ENCODE measurements at places on chromosomes 7 and 10. TPM values are rescaled to one million over a fixed set of nuclear protein-coding genes. Genes with fewer than 3 reads are reported as not detected.

Gene RSPH10B
- not detected for total RNA-seq

Gene SDK1
- total RNA-seq: 46.3 TPM

Gene FAM221A
- total RNA-seq: 8.7 TPM

Gene GTF2IRD1
- total RNA-seq: 10.3 TPM

Gene ANK3
- total RNA-seq: 24.3 TPM

Gene CHAT
- total RNA-seq: not detected

Gene MACC1
- 0.69 TPM for total RNA-seq

Gene PAPOLB
- 0.54 TPM for total RNA-seq

Gene PCLO
- 0.52 TPM for total RNA-seq

Gene ENKUR
- total RNA-seq: 0.36 TPM

DNA sequence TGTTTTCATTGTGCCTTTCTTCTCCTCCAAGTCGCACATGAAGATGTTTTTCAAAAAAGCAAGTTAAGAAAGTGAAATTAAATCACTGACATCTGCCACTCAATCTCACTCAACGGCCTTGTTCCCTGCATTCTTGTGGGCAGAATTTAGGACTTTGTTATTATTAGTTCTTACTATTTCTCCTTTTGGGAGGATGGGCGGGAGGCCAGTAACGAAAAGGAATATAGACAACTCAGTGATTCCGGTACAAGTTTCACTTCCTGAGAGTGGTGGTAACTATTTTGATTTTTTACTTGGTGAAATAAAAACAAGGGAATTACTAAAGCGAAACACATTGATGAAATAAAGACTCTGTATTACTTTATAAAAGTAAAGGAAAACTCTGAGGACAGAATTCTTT lies 231.9 kb upstream of the HABP2 start:
- H3K4me1 ChIP-seq: peaks cover 2% of the 10 kb centered on the region
- H3K4me3 ChIP-seq: no peak overlapping the region
- no peak overlapping the region for H3K27ac ChIP-seq
- no peaks in the 10 kb centered on the region for H3K27me3 ChIP-seq
- no peaks in the 10 kb centered on the region for H3K36me3 ChIP-seq

- no peak for DNase-seq
- H3K4me3 ChIP-seq: no peak overlapping the region
- H3K36me3 ChIP-seq: no peaks in the 10 kb centered on the region
These were observed 264.7 kb upstream of the YAE1 start for GRCh38 chr7:39301543-39301942.

GRCh38 chr7:21256310-21256877 lies 171.5 kb upstream of the SP4 start:
- no peak for DNase-seq
- H3K36me3 ChIP-seq: no peaks in the 10 kb centered on the region
- no peaks in the 10 kb centered on the region for H3K4me1 ChIP-seq
- no peak overlapping the region for H3K27ac ChIP-seq

DNA sequence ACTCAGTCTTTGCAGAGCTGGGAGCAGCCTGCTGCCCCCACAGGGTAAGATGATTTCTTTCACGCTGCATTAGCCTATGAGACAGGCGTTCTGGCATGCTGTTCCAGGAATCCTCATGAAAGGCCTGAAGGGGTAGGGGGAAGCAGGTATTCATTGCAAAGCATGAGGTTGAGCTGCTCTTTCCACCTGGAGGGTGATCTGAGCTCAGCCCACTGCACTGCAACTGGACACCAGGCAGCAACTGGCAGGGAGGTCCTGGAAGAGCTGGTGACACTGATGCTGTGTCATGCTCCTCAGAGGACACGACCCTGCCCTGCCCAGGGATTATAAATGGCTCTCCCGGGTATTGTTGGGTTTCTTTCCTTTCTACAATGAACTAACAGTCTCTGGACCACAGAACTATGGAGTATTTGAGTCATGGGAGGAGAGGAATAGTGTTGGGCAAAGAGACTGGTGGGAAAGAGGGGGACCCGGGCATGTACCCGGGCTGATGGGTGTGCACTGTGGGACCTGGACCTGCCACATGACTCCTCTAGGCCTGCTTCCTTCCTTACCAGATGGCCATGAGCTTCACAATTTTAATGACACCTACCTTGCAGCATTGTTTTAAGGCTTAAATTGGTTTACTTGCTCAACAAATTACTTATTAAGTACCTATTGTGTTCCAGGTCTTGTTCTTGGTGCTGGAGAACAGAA lies 24.3 kb downstream of the SLC25A28 start:
- no peaks in the 10 kb centered on the region for H3K4me1 ChIP-seq
- DNase-seq: no peak
- H3K4me3 ChIP-seq: no peak overlapping the region
- no peak overlapping the region for H3K27ac ChIP-seq

- no peaks in the 10 kb centered on the region for H3K4me1 ChIP-seq
- DNase-seq: no peak
- H3K27ac ChIP-seq: no peak overlapping the region
These were observed 19.7 kb downstream of the LIPK start for GRCh38 chr10:88725798-88726197.

GRCh38 chr7:39304668-39305405 lies 261.4 kb upstream of the YAE1 start:
- no peak for DNase-seq
- H3K36me3 ChIP-seq: no peaks in the 10 kb centered on the region

GRCh38 chr7:42740408-42740807 lies 171.5 kb downstream of the C7orf25 start:
- no peak overlapping the region for H3K27ac ChIP-seq
- peaks cover 4% of the 10 kb centered on the region for H3K4me1 ChIP-seq
- DNase-seq: no peak
- H3K4me3 ChIP-seq: no peak overlapping the region
- H3K36me3 ChIP-seq: no peaks in the 10 kb centered on the region

GRCh38 chr10:103055105-103055504 lies 137.0 kb downstream of the CNNM2 start:
- no peaks in the 10 kb centered on the region for H3K27me3 ChIP-seq
- no peaks in the 10 kb centered on the region for H3K4me1 ChIP-seq

- no peaks in the 10 kb centered on the region for H3K4me1 ChIP-seq
- no peak overlapping the region for H3K27ac ChIP-seq
- H3K4me3 ChIP-seq: no peak overlapping the region
- H3K27me3 ChIP-seq: no peaks in the 10 kb centered on the region
- H3K36me3 ChIP-seq: no peaks in the 10 kb centered on the region
- no peak for DNase-seq
These were observed 10.7 kb downstream of the EPHA1 start for GRCh38 chr7:143397710-143398530.

DNA sequence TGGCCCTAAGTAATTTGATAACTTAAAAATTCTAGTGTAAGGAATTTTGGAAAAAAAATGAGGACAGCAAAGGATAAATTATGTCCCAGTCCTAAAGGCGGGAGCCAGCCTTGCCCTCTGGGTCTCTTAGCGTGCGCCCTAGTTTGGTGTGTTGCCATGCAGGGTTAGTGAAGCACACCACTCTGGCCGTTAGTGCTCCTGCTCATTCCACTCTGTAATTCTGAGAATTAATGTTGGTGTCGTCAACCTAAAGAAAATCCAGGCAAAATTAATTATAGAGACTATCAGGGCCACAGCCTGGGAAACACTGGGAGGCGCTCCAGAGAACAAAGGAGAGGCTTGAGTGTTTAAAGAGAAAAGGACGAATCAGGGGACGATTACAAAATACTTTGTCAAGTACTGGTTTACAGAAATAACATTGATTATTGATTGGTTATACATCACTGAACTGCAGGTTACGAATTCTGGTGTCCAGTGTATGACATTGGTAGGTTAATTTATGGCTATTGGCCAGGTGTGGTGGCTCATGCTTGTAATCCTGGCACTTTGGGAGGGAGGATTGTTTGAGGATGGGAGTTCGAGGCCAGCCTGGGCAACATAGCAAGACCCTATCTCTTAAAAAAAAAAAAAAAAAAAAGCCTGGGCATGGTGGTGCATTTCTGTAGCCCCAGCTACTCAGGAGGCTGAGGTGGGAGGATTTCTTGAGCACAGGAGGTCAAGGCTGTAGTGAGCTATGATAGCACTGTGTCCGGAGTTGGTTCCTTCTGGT lies 5.8 kb downstream of the DYNC2I1 start:
- no peaks in the 10 kb centered on the region for H3K36me3 ChIP-seq
- H3K4me1 ChIP-seq: no peaks in the 10 kb centered on the region
- no peak overlapping the region for H3K4me3 ChIP-seq
- H3K27ac ChIP-seq: no peak overlapping the region
- DNase-seq: no peak

- peak; percentile 63 for DNase-seq
- no peak overlapping the region for H3K4me3 ChIP-seq
- H3K36me3 ChIP-seq: no peaks in the 10 kb centered on the region
- no peaks in the 10 kb centered on the region for H3K4me1 ChIP-seq
These were observed 30.4 kb downstream of the STK32C start for GRCh38 chr10:132277311-132277741.

GRCh38 chr10:60894786-60895185 lies 49.2 kb downstream of the RHOBTB1 start:
- H3K27ac ChIP-seq: no peak overlapping the region
- no peaks in the 10 kb centered on the region for H3K27me3 ChIP-seq
- peaks cover 3% of the 10 kb centered on the region for H3K4me1 ChIP-seq
- no peak for DNase-seq
- no peak overlapping the region for H3K4me3 ChIP-seq

- no peaks in the 10 kb centered on the region for H3K4me1 ChIP-seq
- DNase-seq: no peak
- H3K36me3 ChIP-seq: no peaks in the 10 kb centered on the region
- H3K27me3 ChIP-seq: no peaks in the 10 kb centered on the region
These were observed 4.5 kb upstream of the AIFM2 start for GRCh38 chr10:70137135-70137534.

- H3K4me3 ChIP-seq: peak overlapping the region; percentile 95
- no peaks in the 10 kb centered on the region for H3K36me3 ChIP-seq
- H3K27me3 ChIP-seq: no peaks in the 10 kb centered on the region
- peaks cover 4% of the 10 kb centered on the region for H3K4me1 ChIP-seq
- peak; percentile 66 for DNase-seq
These were observed 220.9 kb upstream of the MKLN1 start for GRCh38 chr7:131106681-131107336.

- H3K27me3 ChIP-seq: no peaks in the 10 kb centered on the region
- no peak overlapping the region for H3K27ac ChIP-seq
- H3K36me3 ChIP-seq: no peaks in the 10 kb centered on the region
- no peak overlapping the region for H3K4me3 ChIP-seq
- DNase-seq: no peak
- H3K4me1 ChIP-seq: no peaks in the 10 kb centered on the region
These were observed 74.9 kb downstream of the GFRA1 start for GRCh38 chr10:116197946-116198675.

GRCh38 chr10:71177651-71178199 lies 34.6 kb upstream of the UNC5B start:
- H3K4me3 ChIP-seq: no peak overlapping the region
- no peak overlapping the region for H3K27ac ChIP-seq
- no peaks in the 10 kb centered on the region for H3K4me1 ChIP-seq
- no peak for DNase-seq

DNA sequence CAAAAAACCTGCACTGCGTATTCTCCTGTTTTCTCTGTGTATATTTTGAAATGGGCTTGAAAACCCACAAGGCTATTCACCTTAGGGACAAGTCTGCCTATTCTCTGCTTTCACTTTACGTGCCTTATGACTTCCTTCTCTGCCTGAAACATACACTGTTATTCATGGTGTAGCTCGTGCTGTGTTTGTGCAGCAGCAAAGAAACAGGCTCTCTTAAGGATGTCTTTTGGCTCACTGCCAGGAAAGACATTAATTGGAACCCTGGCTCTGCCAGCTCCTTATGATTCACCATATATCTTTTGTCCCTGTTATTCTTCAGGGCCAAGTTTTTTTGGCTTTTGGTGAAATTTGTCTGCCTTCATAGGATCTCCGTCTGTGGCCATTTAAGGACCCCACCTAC lies 92.4 kb downstream of the TMEM106B start:
- H3K27ac ChIP-seq: no peak overlapping the region
- H3K4me3 ChIP-seq: no peak overlapping the region
- no peaks in the 10 kb centered on the region for H3K36me3 ChIP-seq

- DNase-seq: no peak
- H3K36me3 ChIP-seq: no peaks in the 10 kb centered on the region
- H3K4me1 ChIP-seq: no peaks in the 10 kb centered on the region
- H3K27ac ChIP-seq: no peak overlapping the region
These were observed 787.4 kb upstream of the C7orf33 start for GRCh38 chr7:147803151-147803550.

GRCh38 chr7:64951250-64951848 lies 39.5 kb downstream of the ZNF117 start:
- H3K36me3 ChIP-seq: no peaks in the 10 kb centered on the region
- H3K4me3 ChIP-seq: no peak overlapping the region
- no peak for DNase-seq
- H3K27me3 ChIP-seq: no peaks in the 10 kb centered on the region

DNA sequence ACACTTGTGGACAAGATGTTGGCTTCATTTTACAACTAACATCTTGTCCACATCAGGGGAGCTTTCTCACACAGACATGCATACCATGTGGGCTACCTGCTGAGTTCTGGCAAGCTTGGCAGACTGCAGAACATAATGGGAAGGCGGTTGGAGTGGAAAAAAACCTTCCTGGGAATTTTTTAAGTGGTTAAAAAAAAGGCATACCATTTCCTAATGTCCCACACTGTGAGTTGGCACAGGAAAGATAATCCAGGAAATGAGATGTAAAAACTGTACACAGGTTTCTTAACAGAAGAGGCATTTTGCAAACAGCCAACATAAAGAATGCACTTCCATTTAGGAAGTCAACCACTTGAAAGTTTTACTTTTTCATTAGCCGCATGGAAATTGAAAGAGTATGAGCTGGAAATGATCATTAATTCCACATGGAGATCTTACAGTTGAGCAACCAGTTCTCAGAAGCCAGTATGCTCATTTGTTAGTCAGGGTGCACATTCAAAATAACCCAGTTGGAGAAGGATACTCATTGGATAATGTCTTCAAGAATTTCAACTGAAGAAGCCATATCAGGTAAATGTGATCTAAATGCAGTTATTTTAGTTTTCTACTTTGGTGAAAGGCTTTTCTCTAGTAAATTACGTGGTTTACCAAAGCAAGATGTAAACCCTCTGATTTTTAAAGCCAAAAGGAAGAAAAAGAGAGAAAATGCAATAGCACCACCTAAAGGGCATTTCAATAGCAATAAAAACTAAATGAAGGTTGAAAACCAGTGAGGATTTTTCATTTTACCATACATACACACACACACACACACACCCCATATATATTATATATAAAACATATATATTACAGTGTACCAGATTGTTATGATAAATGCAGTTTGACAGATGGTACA lies 194.0 kb downstream of the TAX1BP1 start:
- DNase-seq: no peak
- H3K36me3 ChIP-seq: peaks cover 3% of the 10 kb centered on the region
- no peak overlapping the region for H3K4me3 ChIP-seq
- H3K27ac ChIP-seq: no peak overlapping the region
- H3K27me3 ChIP-seq: no peaks in the 10 kb centered on the region
- no peaks in the 10 kb centered on the region for H3K4me1 ChIP-seq

- no peaks in the 10 kb centered on the region for H3K36me3 ChIP-seq
- no peaks in the 10 kb centered on the region for H3K4me1 ChIP-seq
- DNase-seq: no peak
- no peak overlapping the region for H3K27ac ChIP-seq
These were observed 180.2 kb upstream of the FAM3C start for GRCh38 chr7:121576148-121576917.

- H3K36me3 ChIP-seq: peaks cover 3% of the 10 kb centered on the region
- H3K4me3 ChIP-seq: no peak overlapping the region
- no peak overlapping the region for H3K27ac ChIP-seq
- no peaks in the 10 kb centered on the region for H3K27me3 ChIP-seq
These were observed 13.6 kb downstream of the STEAP2 start for GRCh38 chr7:90225181-90225580.
